Thoracic aorta endothelial cell (primary cell): ENCODE measurements at places on chromosomes 7 and 10. TPM values are rescaled to one million over a fixed set of nuclear protein-coding genes. Genes with fewer than 3 reads are reported as not detected.

WNT8B gene
- not detected in 2 replicates for total RNA-seq

DNAJB6 gene
- total RNA-seq = 115 and 132 TPM in 2 replicates

CDK1 gene
- total RNA-seq = 88.0 and 155 TPM in 2 replicates

HDAC9 gene
- 15.3 and 19.7 TPM in 2 replicates for total RNA-seq

MTERF1 gene
- total RNA-seq = 16.5 and 19.5 TPM in 2 replicates

CPA2 gene
- not detected in 2 replicates for total RNA-seq

PTPN20 gene
- total RNA-seq = under 0.01 and 0.57 TPM in 2 replicates

PAOX gene
- 3.9 and 4.6 TPM in 2 replicates for total RNA-seq

CYP3A7 gene
- 0.07 and 0.27 TPM in 2 replicates for total RNA-seq

ADAP1 gene
- total RNA-seq = 0.22 and 0.27 TPM in 2 replicates

AKR1B15 gene
- not detected in 2 replicates for total RNA-seq

SLC13A4 gene
- total RNA-seq = not detected in 2 replicates

OR2A12 gene
- not detected in 2 replicates for total RNA-seq

FAM180A gene
- not detected in 2 replicates for total RNA-seq

BLNK gene
- total RNA-seq = not detected in 2 replicates

ASB10 gene
- total RNA-seq = not detected in 2 replicates

TUBB8 gene
- 0.07 TPM in 1 of 2 replicates, not detected in the other for total RNA-seq

SORBS1 gene
- total RNA-seq = 0.93 and 2.3 TPM in 2 replicates

CAMK2B gene
- total RNA-seq = 1.1 and 1.8 TPM in 2 replicates

CALHM2 gene
- 13.3 and 17.6 TPM in 2 replicates for total RNA-seq

ZNF37A gene
- 15.6 and 19.1 TPM in 2 replicates for total RNA-seq

PHYHIPL gene
- 0.07 TPM in 1 of 2 replicates, not detected in the other for total RNA-seq

FRAT1 gene
- total RNA-seq = 2.1 and 2.5 TPM in 2 replicates

UNCX gene
- total RNA-seq = not detected in 2 replicates

TMEM176A gene
- total RNA-seq = not detected in 2 replicates

OR9A2 gene
- 0.27 TPM in 1 of 2 replicates, not detected in the other for total RNA-seq

CHST3 gene
- 14.2 and 17.2 TPM in 2 replicates for total RNA-seq

CDK14 gene
- total RNA-seq = 26.6 and 31.5 TPM in 2 replicates

TRIM8 gene
- total RNA-seq = 114 and 139 TPM in 2 replicates
